ENCODE measurements at places on chromosomes 11 and 22.
A peak's percentile ranks its signal among the peaks of the same experiment; 100 is the strongest.

DNA sequence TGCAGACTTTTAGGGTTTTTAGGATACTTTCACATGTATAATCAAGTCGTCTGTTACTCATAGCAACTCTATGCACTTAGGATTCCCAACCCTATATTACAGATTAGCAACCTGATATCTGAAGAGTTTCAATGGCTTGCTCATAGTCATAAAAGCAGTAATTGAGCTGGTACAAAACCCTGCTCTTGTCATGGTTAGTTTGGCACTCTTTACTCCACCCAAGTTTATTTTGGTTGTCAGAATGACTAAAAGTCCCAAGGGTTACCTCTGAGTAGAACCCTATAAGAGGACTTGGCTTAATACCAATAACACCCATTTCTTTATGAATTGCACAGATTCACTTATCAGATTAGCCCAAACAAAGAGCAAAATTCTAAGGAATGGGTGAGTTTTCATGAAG lies 550.6 kb downstream of the SOX6 start:
- DNase-seq = no peak

- no peak for DNase-seq
These were observed 113.9 kb downstream of the RPS6KA4 start for GRCh38 chr11:64472593-64473455.

- peak; percentile 16 for DNase-seq
These were observed 55.3 kb downstream of the NFAM1 start for GRCh38 chr22:42376711-42377554.

DNA sequence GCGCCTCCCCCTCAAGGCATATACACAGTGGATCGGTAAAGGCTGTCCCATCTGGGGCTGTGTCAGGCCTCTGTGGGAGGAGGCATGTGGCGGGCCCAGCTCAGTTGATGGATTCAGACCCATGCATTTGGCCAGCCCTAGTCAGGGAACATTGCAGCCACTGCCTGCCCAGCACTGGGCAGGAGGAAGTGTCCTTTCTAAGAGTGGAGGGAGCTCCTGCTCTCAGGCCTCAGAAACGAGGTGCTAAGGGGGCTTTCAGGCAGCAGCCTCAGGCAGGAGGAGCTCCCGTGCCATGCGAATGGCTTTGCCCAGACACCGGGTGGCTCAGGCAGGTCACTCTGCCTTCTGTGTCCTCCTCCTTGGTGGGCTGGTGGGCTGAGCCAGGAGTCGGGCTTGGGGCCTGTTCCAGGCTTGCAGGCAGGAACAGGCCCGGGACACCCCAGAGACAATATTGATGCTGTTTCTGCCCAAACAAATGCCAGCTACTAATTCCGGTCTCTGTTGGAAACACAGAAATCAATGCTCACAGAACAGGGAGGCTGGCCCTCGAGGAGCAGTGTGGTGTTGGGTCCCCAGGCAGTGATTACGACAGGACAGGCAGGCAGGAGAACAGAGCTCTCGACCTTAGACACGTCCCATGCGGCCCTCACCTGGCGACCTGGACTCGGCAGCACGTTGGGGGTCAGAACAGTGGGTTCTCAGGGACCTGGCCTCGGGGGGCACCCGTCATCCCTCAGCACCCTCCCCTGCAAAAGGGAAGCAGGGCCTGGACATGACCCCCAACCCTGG lies 42.3 kb upstream of the CCDC188 start:
- no peak for DNase-seq

- DNase-seq = no peak
These were observed 43.2 kb upstream of the YPEL1 start for GRCh38 chr22:21778705-21779363.
